ENCODE measurements at places on chromosomes 1 and 21. TPM values are rescaled to one million over a fixed set of nuclear protein-coding genes. Genes with fewer than 3 reads are reported as not detected.

Gene PLA2G2D
- total RNA-seq = not detected

DNA sequence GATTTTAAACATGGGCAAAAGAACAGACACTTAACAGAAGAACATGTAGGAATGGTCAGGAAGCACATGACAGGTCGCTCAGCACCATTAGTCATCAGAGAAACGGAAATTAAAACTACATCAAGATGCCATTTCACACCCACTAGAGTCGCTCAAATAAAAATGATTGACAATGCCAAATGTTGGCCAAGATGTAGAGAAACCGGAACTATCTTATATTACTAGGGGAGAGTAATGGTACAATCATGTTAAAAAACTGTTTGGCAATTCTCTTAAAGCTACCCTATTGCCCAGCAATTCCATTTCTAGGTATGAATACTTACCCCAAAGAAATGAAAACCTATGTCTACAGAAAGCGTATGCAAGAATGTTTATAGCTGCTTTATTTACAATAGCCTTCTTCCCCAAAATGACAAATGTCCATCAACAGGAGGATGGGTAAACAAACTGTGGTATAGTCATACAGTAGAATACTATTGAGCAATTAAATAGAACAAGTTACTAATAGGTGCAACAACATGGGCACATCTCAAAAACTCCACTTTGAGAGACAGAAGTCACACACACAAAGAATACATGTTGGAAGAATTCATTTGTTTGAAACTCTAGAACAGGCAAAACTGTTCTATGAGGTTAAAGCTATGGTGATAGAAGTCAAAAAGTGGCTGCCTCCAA, 92.8 kb downstream of the ETS2 start:
- no peak for DNase-seq

- no peak for DNase-seq
Measured at GRCh38 chr1:150235294-150235851, 539 bp downstream of the ANP32E start.

GRCh38 chr1:1088801-1089680, 14.9 kb upstream of the RNF223 start:
- no peak for DNase-seq

- DNase-seq = no peak
Measured at GRCh38 chr1:160522622-160523345, at the start of gene SLAMF6. Gene SLAMF6 (minus strand): TSS chr1:160523255. CDS start chr1:160523192, 63 bp downstream.

Gene KRTAP26-1
- total RNA-seq = not detected

DNA sequence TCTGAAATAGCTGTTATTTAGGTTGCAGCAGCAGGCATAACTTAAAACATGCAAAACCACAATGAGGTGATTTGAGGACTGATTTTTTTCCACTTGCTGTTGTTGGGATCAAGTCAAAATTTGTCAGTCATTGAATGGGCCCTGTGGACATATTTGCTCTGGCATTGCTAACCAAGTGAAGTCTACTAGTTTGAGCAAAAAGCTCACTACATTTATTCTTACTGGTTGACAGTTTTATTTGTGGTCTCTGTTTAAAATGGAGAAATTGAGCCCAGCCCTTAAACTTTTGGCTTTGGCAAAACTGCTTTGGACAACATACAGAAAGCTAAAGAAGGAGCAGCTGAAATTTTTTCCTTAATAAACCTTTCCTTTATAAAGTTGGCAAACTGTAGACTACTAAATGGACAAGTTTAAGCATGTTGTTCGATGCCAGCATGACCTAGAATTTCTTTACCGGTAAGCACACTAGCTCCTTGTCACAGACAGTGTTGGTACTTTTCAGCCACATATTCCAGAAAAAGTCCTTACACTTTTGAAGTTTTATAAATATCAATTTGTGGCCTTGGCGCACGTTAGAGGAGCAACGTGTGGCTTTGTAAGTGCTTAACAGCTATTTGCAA, 234.6 kb downstream of the USP25 start:
- DNase-seq = no peak

DNA sequence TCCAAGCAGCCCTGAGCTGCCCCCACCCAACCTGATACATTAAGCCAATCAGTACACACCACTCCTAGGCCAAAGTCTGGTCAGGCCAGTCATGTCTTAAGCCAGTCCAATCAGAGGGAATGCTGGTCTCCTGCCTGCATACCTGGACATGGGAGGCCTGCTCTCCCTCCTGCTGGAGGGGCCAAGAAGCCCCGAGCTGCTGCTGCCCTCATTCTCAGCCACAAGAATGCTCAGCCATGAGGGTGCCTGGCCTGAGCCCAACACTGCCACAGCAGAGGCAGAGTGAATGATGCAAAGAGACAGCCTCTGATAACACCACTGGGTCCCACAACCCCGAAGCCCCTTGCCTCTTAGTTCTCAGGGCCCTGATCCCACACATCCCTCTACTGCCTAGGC, 23.0 kb downstream of the CHD5 start:
- no peak for DNase-seq

Gene INSRR
- total RNA-seq = not detected

DNA sequence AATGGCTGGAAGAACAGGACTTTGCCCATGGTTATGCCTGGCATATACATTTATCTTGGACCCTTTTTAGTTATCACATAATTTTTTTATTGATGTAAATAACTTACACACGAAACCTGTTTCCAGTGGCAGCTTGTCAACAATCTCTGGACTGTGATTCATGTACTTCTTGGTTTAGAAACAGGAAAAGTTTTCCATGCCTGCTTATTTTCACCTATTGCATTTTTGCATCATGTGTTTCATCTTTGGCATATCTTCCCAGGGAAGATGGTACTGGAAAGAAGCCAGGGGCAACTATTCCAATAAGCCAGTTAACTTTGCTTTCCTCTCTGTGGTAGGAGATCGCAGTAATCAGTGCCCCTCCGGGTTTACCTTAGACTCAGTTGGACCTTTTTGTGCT, 210.3 kb downstream of the TPR start:
- no peak for DNase-seq

Gene VPS13D
- total RNA-seq = 24.0 TPM

DNA sequence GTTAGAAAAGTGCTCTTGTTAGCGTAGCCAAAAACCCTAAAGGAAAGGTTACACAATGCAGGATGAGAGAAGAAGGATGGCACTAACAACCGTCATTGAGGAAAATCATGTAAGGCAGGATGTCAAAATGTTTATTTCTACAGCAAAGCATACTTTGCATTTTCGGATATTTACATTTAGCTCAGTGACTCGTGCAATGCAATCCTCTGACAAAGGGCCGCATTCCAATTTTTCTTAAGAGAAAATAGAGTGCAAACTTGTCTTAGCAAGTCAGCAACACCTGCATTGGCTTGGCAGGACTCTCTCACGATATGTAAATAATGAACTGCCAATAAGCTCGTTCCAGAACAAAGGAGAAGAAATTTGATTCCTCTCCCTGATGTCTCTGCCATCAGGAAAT, 33.3 kb downstream of the TIAM1 start:
- DNase-seq = no peak

DNA sequence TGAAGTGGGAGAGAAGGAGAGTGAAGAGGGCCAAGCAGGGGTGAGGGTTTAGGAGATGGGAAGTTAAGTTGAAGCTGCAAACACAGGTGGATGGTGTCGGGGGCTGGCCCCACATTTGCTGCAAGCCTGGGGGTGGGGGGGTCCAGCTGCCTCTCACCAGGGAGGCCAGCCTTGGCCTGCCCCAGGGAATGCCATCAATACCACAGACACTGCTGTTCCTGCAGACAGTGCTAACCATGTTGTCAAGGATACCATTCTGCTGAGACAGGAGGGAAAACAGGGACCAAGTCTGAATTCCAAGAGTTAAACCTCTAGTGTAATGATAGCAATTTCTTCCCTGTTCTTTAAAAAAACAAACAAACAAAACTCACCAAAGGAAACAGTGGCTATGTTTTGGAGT, 8.0 kb downstream of the MECR start:
- DNase-seq = no peak

GRCh38 chr1:229075217-229075616, 195.7 kb upstream of the RAB4A start:
- no peak for DNase-seq

Gene EDN2
- total RNA-seq = not detected

DNA sequence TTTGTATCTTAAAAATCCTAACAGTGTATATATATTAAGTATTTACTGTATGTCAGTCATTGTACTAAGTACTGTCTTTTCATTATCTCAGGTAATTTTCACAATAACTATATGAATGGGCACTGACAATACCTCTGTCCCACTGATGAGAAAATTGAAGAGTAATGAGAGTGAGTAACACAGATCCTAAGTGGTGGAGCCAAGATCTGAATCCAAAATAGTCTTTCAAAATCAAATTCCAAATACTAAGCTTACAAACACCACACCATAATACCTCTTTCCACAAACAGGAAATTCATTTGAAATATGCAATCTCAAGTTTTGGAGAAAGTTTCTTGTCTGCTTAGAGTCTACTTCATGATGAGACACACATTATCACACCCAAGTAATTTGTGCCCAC, 105.9 kb upstream of the EDEM3 start:
- DNase-seq = no peak

- DNase-seq = no peak
Measured at GRCh38 chr1:84569216-84569615, 5.0 kb downstream of the CTBS start.

Gene SH3GLB1
- total RNA-seq = 25.1 TPM

- DNase-seq = no peak
Measured at GRCh38 chr1:168480997-168481396, 62.8 kb downstream of the XCL2 start.

Gene RAP1GAP
- 9.0 TPM for total RNA-seq

Gene RPAP2
- 5.3 TPM for total RNA-seq

DNA sequence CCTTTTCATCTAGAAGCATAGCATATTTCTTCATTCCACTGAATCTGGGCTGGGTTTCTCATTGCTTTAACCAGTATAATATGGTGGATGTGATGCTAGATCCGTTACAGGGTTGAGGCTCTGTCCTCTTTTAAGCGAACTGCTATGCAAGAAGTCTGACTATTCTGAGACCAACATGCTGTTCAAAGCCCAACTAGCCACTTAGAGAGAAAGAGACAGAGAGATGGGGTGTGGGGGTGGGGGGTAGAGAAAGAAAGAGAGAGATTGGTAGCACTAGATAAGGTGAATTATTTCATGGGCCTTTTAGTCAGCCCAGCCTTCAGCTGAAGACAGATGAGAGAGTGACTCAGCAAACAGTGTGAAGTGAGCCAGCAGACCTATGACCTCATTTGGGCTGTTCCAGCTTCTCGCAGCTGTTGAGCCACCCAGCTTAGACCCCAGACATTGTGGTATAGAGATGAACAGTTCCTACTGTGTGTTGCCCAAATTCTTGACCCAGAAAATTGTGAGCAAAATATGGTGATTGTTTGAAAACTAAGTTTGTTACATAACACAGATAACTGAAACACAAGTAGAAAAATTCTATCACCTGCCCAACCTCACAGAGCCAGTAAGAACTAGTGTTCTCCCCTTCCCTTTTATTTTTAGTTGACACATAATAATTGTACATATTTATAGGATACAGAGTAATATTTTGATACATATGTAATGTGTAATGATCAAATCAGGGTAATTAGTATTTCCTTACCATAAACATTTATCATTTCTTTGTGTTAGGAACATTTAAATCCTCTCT, 40.7 kb upstream of the PRKACB start:
- DNase-seq = peak; percentile 68

Gene RNF186
- not detected for total RNA-seq

Gene SPTA1
- total RNA-seq = not detected

DNA sequence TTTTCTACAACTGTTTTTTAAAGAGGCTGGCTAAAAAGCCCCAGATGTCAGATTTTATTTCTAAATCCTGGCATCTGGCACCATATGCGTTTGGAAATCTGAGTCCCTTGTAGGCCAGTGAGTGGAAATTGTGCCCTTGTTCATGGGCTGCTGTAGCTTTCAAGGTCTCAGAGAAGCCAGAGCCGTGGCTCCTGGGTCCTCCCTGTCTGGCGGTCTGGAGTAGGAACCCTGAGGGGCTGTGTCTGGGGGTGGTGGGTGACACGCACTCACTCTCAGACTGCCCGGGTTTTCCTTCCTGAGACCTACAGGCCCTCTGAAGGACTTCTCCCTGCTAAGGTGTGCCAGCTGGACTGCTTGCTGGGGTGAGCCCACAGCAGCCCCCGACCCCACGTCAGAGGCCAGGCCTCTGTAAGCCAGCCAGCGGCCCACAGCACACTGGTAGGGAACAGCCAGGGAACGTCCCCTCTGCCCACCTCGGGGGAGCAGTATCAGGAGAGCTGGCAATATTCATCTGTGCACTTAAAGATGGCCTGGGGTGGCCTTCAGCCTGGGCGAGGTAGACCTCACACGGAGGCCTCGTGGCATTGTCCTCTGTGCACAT, 151.5 kb downstream of the PEX14 start:
- no peak for DNase-seq

Gene ERVH48-1
- not detected for total RNA-seq

DNA sequence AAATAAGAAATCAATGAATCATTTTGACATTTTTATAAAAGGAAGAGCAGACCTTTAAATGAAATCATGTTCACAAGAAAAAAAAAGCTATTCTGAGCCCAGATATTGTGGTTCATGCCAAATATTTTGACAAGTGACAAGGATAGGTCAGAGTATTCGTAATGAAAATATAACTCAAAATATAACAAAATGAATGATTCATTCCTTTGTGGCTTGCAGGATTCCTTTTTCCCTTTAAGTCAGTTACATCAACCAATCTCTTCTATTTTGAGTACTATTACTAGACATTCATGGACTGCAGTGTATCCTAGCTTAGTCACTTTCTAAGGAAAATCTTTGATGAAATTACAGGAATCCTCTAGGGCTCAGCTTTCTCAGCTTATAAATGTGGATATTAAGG, 188.7 kb downstream of the COL11A1 start:
- DNase-seq = no peak

DNA sequence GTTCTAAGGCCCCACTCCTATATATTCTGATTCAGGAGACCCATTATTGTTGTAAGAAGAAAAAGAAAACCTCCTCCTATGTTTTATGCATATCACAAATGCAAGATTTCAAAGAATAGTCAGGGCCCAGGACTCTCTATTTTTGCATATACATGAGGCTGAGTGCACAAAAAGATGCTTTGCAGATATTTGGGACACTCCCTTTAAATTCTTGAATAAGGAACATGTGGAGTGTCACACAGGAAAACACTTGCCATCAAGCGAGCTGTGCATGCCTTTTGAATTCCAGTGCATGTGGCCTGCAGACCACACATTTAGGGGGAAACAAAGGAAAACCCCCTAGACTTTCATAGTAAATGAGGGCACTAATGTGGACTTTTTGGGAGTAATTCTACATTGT, 5.6 kb downstream of the MAP3K7CL start:
- DNase-seq = no peak

Gene TRIM58
- 5.3 TPM for total RNA-seq

Gene FOXO6
- total RNA-seq = 0.67 TPM

GRCh38 chr1:35850051-35850450, 33.0 kb upstream of the AGO1 start:
- no peak for DNase-seq

Gene DNAJC6
- total RNA-seq = 8.3 TPM

Gene GPA33
- not detected for total RNA-seq

DNA sequence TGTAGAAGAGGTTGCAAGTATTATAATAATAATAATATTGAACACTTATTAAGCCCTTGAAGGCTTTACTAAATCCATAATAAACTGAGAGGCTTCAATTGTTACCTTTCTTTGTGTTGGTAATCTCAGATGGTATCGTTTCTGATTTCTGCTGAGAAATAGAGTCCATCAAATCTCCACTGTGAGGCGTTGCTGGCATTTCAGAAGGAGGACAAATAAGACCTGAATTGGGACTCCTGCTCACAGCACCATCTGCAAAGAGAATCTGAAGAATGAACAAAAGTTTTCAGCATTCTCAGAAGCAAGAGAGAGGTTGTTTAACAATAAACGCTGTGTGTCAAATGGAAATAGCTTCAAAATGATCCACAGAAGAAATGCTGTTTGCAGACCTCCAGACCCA, 93.7 kb downstream of the WDR3 start:
- no peak for DNase-seq

Gene RIPK4
- total RNA-seq = 20.5 TPM

Gene PRKAA2
- total RNA-seq = 6.5 TPM
